Activated naive CD4-positive, alpha-beta T cell (primary cell): ENCODE measurements at places on chromosomes 11 and 22.

DNA sequence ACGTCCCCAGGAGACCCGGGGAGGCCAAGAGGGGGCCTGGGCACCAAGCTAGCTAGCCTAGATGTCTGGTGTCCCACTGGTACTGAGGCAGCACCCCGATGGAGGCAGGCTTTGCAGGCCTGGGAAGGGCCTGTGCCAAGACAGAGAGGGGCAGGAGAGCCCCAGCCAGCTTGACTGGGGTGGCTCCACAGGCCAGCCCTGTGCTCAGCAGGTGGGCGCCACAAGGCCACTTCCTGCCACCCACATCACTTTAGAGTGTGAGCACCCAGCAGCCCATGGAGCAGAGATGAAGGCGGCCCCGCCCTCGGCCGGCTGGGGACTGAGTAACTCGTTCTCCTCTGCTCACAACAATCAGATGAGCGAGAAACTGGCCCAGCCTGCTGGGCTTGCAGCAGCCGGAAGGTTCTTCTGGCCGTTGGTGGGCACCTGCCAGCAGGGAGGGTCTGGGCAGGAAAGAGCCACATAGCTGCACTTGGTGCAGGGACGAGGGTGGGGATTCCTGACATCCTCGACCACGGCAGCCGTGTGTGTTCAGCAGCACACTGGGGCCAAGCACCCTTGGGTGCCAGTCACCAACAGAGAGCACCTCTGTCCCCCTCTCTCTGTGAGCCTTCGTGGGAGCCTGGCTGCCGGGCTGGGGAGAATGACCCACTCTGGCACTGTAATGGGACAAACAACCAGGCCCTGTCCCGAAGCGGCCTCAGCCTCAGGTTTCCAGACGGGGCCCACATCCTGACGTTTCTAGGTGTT is 7.6 kb downstream of the OSBPL5 start:
- DNase-seq, result no peak

- no peak for DNase-seq
Measured at GRCh38 chr11:65615950-65616574, 486 bp downstream of the PCNX3 start.

GRCh38 chr11:17579451-17579850 is 32.4 kb downstream of the OTOG start:
- DNase-seq, result no peak

- DNase-seq, result no peak
Measured at GRCh38 chr11:11436715-11437313, 83.8 kb upstream of the CSNK2A3 start.

DNA sequence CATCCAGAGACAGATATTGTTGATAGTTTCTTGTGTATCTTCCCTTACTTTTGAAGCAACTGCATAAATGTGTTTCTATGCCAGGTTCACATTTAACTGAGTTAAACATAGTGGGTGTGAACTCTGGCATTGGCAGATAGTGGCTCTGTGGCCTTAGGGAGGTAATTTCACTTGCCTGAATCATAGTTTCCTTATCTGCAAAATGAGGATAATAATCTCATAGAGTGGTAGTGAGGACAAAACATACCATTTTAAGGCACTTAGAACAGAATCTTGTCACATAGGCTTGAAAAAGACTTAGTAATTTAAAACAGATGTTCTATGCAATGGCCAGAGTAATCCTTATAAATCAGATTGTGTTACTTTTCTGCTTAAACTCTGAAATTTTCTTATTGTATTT is 56.4 kb upstream of the SYN3 start:
- DNase-seq, result no peak

GRCh38 chr22:50315289-50316113 is 8.1 kb upstream of the PLXNB2 start:
- DNase-seq, result no peak

DNA sequence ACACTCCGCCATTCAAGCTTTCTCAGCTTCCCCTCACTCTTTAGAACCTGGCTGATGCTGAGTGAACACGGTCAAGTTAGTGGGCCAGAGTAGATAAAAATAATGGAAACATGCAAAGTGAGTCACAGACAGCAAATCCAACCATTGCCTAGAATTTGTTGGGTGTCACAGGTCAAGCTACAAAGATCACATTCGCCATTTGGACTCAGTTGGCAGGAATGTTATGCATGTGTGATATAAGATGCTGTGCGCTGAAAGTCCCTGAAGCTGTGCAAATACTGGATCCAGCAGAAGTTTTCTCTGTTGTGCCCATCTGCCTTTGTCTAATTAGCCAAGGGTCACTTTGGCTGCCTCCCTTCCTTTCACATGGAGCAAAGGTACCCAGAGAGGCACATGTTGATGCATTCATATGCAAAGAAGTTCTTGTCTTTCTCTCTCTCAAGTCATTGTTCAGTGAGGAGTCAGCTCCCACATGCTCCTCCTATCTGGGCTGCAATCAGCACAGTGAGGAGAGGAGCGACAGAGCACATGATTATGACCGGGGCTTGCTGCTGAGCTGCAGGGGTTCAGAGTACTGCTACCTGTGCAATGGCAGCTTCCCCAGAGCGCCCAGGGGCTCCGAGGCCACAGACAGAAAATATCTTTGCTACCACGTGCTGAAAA is 39.7 kb downstream of the FLI1 start:
- DNase-seq, result no peak
